Muscle of leg (tissue), 16 donors: ENCODE measurements at places on chromosomes 16 and 17. TPM values are rescaled to one million over a fixed set of nuclear protein-coding genes. Genes with fewer than 3 reads are reported as not detected.

GRCh38 chr16:23051587-23051986, 97.7 kb downstream of the USP31 start:
- no peak for DNase-seq

DNA sequence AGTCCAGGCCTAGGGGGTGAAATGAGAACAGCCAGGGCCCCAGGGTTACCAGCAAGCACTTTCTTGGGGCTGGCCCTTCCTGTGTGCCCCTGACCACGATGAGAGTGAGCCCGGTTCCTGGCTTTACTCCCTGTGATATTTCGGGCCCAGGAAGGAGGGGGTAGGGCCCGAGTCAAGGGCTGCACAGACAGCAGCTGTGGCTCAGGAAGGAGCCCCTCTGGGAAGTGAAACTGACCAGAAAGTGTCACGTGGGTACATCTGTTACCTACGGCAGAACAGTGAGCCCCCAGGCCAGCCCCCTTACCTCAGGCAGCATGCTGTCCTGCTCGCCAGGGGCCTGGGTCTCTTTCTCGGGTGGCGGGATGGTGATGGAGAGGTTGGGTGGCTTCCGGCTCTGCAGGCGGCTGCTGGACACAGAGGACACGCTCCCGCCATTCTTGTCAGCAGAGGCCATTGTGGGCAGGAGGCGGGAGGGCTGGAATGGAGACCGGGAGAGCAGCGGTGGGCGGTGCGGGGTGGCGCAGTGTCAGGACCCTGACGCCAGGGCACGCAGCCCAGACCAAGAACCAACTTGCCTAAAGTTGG, 13.8 kb downstream of the AANAT start:
- DNase-seq: peak; percentile 76

DNA sequence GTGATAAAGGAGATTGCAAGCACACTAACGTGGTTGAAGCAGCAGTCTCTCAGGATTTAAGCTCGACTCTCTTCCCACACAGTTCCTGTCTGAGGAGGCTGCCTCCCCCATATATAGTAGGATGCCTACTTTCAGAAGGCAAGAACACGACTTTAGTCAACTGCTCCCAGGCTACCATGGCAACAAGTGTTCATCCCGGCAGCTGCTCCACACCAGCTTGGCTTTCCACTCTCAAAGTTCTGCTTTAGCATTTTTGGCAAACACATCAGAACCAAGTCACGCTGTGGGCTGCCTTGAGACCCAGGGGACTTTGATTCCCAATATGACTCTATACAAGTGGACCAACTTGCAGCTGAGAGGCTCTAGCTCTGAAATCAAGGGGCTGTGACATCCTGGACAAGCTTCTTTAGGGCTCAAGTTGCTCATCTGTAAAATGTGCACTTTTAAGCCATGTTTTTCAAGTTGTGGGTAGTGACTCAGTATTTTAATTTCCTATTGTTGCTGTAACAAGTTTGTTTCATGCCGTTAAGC, 16.5 kb downstream of the ZP2 start:
- DNase-seq: peak; percentile 51

DNA sequence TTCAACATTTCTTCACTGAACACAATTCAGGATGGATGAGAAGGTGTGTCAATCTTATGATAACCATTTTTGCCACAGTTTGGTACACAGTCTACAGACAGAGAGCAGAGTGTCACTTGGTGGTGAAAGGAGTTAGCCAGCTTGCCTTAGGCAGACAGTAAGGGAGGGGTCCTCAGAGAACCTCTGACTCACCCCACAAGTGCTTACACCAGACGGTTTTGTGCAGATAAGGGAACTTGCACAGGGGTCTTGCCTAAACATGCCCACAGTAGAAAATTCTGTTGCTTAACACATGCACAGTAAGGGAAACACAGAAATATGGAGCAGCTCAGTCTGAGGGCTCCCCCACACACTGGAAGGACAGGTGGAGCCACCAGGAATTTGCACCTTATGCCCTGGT, 204.5 kb upstream of the CDH8 start:
- no peak for DNase-seq

- peak; percentile 78 for DNase-seq
Measured at GRCh38 chr17:28949185-28950016, 1.9 kb downstream of the PHF12 start.

CHST4 gene
- total RNA-seq: 0.04 TPM
